Activated T-helper 1 cell treated with anti-CD3 and anti-CD28 coated beads, Interleukin-12 subunit alpha, Interleukin-12 subunit beta, Interleukin-2, Interleukin-4 antibody, amounts not matched to agents 30 ng/mL and 10 ng/mL and 1 ng/mL, durations not matched to agents 14 hours and 24 hours and 36 hours (primary cell): ENCODE measurements at places on chromosomes 16 and 17. TPM values are rescaled to one million over a fixed set of nuclear protein-coding genes. Genes with fewer than 3 reads are reported as not detected.
A peak's percentile ranks its signal among the peaks of the same experiment; 100 is the strongest.

The KRT16 gene
- total RNA-seq, result not detected in 2 replicates

The CCL8 gene
- not detected in 2 replicates for total RNA-seq

The ZC3H18 gene
- total RNA-seq, result 115 and 116 TPM in 2 replicates

The EPN3 gene
- total RNA-seq, result not detected in 2 replicates

The ENPP7 gene
- 0.10 and 0.16 TPM in 2 replicates for total RNA-seq

The TP53TG3B gene
- not detected in 2 replicates for total RNA-seq

The QRICH2 gene
- total RNA-seq, result 2.7 and 3.3 TPM in 2 replicates

The LLGL1 gene
- total RNA-seq, result 22.6 and 23.4 TPM in 2 replicates

The TEX19 gene
- 0.10 TPM in 1 of 2 replicates, not detected in the other for total RNA-seq

The IL32 gene
- total RNA-seq, result 993 TPM in 2 replicates

The MYBBP1A gene
- 186 and 195 TPM in 2 replicates for total RNA-seq

The NPIPA2 gene
- 6.2 and 6.9 TPM in 2 replicates for total RNA-seq

The TP53TG3C gene
- not detected in 2 replicates for total RNA-seq

DNA sequence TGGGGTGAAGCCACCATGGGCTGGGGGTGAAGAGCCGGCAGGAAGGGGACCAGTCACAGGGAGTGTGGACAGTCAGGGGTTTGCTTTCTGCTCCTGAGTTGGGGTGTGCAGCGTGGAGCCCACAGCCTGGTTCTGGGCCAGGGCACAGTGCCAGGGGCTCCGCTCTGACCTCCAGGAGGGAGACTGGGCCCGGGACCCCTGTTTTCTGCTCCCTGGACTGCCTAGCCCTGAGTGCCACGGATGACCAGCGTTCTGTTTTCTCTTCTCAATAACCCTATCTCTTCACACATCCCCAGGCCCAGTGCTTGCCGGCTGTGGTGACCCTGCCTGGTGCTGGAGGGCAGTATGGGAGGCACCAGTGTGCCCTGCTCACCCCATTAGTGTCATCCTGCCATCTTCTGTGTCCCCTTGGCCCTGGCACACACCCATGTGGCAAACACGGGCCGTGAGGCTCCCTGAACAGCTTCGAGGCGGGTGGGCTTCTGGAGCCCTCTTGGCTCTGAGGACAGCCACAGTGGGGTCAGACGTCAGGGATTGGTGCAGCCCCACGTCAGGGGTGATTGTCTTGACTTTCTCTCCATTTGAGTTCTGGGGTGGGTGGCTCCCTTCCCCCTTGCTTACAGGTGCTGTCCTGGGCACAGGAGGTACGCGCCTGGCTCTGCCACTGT is 1.1 kb downstream of the CEMP1 start:
- H3K36me3 ChIP-seq, result peaks cover 2% of the 10 kb centered on the region
- no peak for DNase-seq
- no peak overlapping the region for H3K4me3 ChIP-seq
- no peaks in the 10 kb centered on the region for H3K27me3 ChIP-seq

DNA sequence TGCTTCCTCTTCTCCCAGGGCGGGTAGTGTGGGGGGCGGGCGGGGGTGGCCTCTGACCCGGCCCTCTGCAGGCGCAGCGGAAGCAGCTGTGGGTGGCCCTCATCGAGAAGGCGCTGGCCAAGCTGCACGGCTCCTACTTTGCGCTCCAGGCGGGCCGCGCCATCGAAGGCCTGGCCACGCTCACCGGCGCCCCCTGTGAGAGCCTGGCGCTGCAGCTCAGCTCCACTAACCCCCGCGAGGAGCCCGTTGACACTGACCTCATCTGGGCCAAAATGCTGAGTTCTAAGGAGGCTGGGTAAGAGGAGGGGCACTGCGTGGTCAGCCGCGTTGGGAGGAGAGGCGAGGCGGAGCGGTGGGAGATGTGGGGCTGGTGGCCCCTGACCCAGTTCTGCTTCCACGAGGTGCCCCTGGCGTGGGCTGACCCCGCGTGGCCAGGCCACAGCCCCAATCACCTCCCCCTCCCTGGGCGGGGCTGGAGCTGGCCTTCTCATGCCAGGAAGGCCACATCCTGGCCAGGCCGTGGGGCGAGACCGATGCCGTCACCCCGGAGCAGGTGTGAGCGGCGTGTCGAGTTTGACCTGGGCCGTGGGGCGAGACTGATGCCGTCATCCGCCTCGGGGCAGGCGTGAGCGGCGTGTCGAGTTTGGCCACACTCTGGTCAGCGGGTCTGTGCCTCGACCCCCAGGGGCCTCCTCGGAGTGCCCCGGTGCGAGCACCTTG is 10.5 kb upstream of the PRR35 start:
- H3K27me3 ChIP-seq, result no peaks in the 10 kb centered on the region
- no peaks in the 10 kb centered on the region for H3K36me3 ChIP-seq
- H3K4me3 ChIP-seq, result no peak overlapping the region
- DNase-seq, result no peak

- no peaks in the 10 kb centered on the region for H3K27me3 ChIP-seq
- peaks cover 44% of the 10 kb centered on the region for H3K36me3 ChIP-seq
- H3K4me1 ChIP-seq, result peaks cover 52% of the 10 kb centered on the region
- DNase-seq, result peak; percentile 63
These were observed 43.3 kb downstream of the PGS1 start for GRCh38 chr17:78421534-78422266.

- no peak overlapping the region for H3K27ac ChIP-seq
- peaks cover 2% of the 10 kb centered on the region for H3K27me3 ChIP-seq
- H3K4me3 ChIP-seq, result no peak overlapping the region
- DNase-seq, result no peak
- no peaks in the 10 kb centered on the region for H3K36me3 ChIP-seq
These were observed 29.8 kb downstream of the PRSS54 start for GRCh38 chr16:58264961-58265479.

- no peak overlapping the region for H3K27ac ChIP-seq
- DNase-seq, result no peak
- H3K4me3 ChIP-seq, result no peak overlapping the region
- no peaks in the 10 kb centered on the region for H3K4me1 ChIP-seq
These were observed 9.9 kb upstream of the SOX9 start for GRCh38 chr17:72110942-72111318.

DNA sequence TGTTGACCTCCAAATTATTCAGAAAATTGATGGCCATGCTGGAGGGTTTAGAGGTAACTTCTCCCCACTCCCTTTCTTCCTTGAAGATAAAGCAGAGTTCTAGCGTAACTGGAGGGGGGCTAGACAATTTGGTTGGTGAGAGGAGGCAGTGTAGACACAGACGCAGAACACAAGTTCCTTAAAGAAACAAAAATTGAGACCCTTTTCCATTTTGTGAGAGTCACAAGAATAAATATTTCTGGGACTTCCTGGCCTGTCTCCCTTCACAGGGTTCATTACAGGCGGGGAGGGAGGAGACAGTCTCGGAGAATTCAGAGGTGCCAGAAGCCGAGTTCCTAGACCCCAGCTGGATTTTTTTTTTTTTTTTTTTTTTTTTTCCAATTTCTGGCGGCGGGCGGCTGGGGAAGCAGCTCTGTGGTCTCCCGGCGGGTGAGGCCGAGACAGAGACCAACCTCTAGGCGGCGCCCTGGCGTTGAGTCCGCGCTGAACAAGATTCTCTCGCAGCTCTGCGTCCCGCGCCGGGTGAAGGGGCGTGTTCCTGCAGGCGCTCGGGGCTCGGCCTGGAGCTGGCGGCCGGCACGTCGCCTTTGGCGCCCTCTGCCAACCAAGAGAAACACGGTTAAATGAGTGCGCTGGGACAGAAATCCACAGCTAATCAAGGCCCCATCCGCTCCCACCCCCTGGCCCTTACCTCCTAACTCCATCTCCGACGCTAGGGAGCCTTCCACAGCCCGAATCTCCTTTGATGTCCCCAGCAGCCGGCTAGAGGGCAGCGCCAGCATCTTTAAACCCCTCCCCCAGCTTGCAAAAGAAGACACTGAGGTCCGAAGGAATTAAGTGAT is 10.2 kb upstream of the HOXB9 start:
- no peak overlapping the region for H3K27ac ChIP-seq
- peak; percentile 52 for DNase-seq
- H3K4me1 ChIP-seq, result peaks cover 12% of the 10 kb centered on the region
- H3K4me3 ChIP-seq, result no peak overlapping the region

DNA sequence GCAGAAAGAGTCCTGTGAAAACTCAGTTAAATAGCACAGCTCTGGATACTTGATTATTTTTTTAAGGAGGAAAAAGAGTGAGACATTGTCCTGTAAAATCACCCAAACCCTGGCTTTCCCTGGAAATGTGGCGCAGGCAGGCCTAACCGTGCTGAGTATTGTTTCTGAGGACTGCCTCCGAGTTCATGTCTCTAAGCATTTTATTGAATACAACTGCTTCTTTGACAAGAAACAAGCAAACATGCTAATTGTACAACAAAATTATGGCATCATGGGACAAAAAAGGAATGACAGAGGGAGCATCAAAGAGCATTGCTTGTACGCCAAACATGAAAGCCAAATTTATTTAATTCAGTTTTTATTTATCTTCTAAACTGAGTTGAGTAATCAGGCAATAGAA is 64.5 kb upstream of the HSBP1 start:
- DNase-seq, result no peak
- no peaks in the 10 kb centered on the region for H3K36me3 ChIP-seq
- no peak overlapping the region for H3K4me3 ChIP-seq

- DNase-seq, result no peak
- H3K4me1 ChIP-seq, result no peaks in the 10 kb centered on the region
- H3K4me3 ChIP-seq, result no peak overlapping the region
These were observed 83.2 kb downstream of the NTN1 start for GRCh38 chr17:9104370-9105041.

DNA sequence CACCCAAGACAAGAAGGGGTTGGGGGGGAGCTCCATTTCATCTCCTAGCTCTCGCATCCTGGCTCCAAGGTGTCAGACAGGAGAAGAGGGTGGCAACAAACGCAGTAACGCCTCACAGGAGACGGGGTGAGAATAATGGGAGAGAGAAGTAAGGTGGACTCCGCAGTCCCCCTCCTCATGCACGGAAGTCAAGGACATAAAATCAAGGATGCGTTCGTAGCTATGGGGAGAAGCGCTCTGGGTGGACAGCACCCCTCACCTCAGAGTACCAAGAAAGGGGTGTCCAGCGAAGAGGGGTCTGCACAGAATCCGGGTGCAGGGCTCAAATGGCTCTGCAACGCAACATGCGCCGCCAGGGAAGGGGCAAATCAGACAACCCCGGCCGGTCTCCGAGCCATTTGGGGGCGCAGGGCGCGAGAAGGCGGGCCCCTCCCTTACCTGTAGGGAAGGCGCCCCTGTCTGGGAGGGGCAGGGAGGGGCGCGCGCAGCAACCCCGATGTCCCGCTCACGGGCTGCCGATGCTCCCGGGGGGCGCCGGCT is 555 bp downstream of the HDAC5 start:
- no peaks in the 10 kb centered on the region for H3K36me3 ChIP-seq
- no peak for DNase-seq
- peak overlapping the region; percentile 89 for H3K4me3 ChIP-seq
- peaks cover 25% of the 10 kb centered on the region for H3K4me1 ChIP-seq
- H3K27me3 ChIP-seq, result peaks cover 12% of the 10 kb centered on the region

DNA sequence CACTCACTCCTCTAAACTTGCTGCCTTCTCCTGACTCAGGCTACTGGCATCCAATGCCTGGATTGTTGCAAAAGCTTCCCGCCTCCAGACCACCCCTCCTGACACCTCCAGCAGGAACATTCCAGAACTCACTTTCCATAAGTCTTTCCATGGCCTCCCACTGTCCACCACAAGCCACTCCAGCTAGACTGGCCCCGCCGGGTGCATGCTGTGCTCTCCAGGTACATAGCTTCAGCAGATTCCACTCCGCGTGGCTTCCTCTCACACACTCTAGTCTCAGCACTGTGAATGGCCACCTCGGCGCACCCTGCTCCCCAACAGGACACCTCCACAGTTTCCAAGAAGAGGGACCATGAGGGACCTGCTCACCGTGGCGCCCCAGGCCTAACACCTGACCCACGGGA is 25.9 kb upstream of the FAAP100 start:
- no peaks in the 10 kb centered on the region for H3K27me3 ChIP-seq
- peaks cover 7% of the 10 kb centered on the region for H3K4me1 ChIP-seq
- no peak overlapping the region for H3K4me3 ChIP-seq
- DNase-seq, result no peak
- peaks cover 31% of the 10 kb centered on the region for H3K36me3 ChIP-seq

GRCh38 chr16:23509782-23510163 is 521 bp downstream of the GGA2 start:
- peaks cover 21% of the 10 kb centered on the region for H3K36me3 ChIP-seq
- H3K27ac ChIP-seq, result peak overlapping the region; percentile 87
- peaks cover 50% of the 10 kb centered on the region for H3K4me1 ChIP-seq
- DNase-seq, result peak; percentile 22
- H3K27me3 ChIP-seq, result no peaks in the 10 kb centered on the region

GRCh38 chr17:8413328-8413727 is 15.7 kb upstream of the RNF222 start:
- H3K27me3 ChIP-seq, result peaks cover 42% of the 10 kb centered on the region
- H3K4me3 ChIP-seq, result no peak overlapping the region
- H3K27ac ChIP-seq, result no peak overlapping the region
- no peaks in the 10 kb centered on the region for H3K36me3 ChIP-seq
- H3K4me1 ChIP-seq, result peaks cover 22% of the 10 kb centered on the region

DNA sequence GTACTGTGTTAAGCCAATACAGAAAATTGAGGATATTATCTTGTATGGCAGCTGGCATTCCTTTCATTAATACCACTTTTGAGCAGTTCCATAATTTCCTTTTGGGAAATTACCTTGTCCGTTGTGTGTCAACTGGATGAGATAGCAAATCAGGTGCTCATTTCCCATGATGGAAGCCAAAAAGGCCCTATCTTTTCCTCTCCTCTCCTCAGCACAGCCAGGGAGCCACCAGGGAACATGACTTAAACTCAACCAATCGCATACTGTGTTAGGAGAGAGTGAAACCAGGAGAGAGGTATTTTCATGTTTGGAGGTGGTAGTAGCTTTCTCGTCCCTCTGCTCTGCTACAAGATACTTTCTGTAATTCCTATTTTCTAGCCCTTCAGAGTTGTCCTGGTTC is 96.1 kb upstream of the TOX3 start:
- no peaks in the 10 kb centered on the region for H3K36me3 ChIP-seq
- no peak for DNase-seq
- no peak overlapping the region for H3K4me3 ChIP-seq
- H3K27me3 ChIP-seq, result no peaks in the 10 kb centered on the region
- no peak overlapping the region for H3K27ac ChIP-seq

GRCh38 chr17:17109907-17110306 is 67.7 kb downstream of the MPRIP start:
- peaks cover 4% of the 10 kb centered on the region for H3K36me3 ChIP-seq
- H3K27me3 ChIP-seq, result no peaks in the 10 kb centered on the region
- H3K4me1 ChIP-seq, result peaks cover 60% of the 10 kb centered on the region
- H3K27ac ChIP-seq, result peak overlapping the region; percentile 60
- DNase-seq, result no peak
- H3K4me3 ChIP-seq, result no peak overlapping the region

GRCh38 chr17:73156887-73157520 is 7.8 kb upstream of the SSTR2 start:
- no peak for DNase-seq
- H3K27me3 ChIP-seq, result peaks cover 24% of the 10 kb centered on the region
- no peaks in the 10 kb centered on the region for H3K36me3 ChIP-seq
- H3K4me3 ChIP-seq, result no peak overlapping the region

DNA sequence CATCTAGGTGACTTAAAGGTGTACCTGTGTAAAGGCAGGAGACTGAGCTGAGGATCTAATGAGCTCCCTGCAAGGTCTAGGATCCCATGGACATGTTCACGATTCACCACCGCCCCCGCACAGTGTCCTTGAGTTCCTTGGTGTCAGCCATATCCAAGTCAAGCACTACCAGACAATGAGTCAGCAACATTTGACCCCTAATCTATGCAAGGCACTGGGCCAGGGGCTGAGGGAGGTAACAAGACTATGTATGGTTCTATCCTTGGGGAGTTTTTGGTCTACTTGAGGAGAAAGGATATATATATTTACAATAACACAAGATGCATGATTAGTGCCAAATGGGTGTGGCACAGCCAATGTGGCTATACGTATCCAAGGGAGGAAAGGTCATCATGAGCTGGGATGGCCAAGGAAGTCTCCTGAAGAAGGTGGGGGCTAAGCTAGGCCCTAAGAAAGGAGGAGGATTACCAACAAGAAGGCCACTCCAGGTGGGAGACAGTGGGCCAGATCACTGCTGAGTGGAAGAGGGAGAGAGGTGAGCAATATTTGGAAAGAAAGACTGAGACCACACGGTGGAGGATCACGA is 35.0 kb downstream of the ITGB3 start:
- no peaks in the 10 kb centered on the region for H3K36me3 ChIP-seq
- no peak for DNase-seq
- H3K27me3 ChIP-seq, result peaks cover 8% of the 10 kb centered on the region
